ENCODE measurements at places on chromosomes 2 and 18. TPM values are rescaled to one million over a fixed set of nuclear protein-coding genes. Genes with fewer than 3 reads are reported as not detected.

The MRPS5 gene
- total RNA-seq: 50.2 TPM

The C2orf49 gene
- total RNA-seq: 22.5 TPM

The IL1R2 gene
- total RNA-seq: 3.0 TPM

The PDE11A gene
- 5.8 TPM for total RNA-seq

The NETO1 gene
- total RNA-seq: not detected

The DES gene
- 13,684 TPM for total RNA-seq

The NEU4 gene
- total RNA-seq: not detected

The ALLC gene
- not detected for total RNA-seq

GRCh38 chr18:47577520-47577919 lies 326.1 kb upstream of the SKOR2 start:
- no peaks in the 10 kb centered on the region for H3K36me3 ChIP-seq
- no peak overlapping the region for H3K27ac ChIP-seq
- no peak for DNase-seq
- no peak overlapping the region for H3K4me3 ChIP-seq
- H3K4me1 ChIP-seq: no peaks in the 10 kb centered on the region

- H3K27ac ChIP-seq: no peak overlapping the region
- H3K27me3 ChIP-seq: no peaks in the 10 kb centered on the region
- no peaks in the 10 kb centered on the region for H3K4me1 ChIP-seq
- H3K4me3 ChIP-seq: no peak overlapping the region
- H3K36me3 ChIP-seq: no peaks in the 10 kb centered on the region
Observed at GRCh38 chr2:133316557-133316956, 251.7 kb downstream of the NCKAP5 start.

DNA sequence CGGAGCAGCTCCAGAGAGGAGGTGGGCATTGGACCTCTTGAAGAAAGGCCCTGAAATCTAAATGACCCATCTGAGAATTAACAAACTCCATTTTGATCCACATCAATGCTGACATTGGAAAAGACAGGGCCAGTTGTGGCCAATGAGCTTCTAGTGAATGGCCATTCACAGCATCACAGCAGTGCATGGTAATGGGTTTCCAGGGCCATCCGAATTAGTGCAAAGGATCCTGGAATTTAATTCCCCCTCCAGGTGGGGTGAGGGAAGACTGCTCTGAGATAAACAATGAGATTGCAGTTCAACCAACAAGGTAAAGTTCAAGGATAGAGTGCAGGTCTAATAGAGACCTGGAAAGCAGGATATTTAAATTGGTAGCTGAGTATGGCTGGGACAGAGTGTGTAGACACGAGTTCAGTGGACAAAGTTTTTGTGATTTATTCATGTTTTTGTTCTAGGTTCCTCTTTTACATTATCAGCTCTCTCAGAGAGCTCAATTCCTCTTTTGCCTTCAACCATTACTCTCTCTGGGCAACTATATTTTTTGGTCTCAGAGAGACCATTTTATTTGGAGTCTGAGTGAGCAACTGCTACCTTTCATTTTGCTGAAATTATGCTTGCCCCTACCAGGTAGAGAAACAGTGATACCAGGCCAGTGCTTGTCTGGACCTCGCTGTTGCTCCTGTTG lies 5.0 kb downstream of the TACR1 start:
- no peaks in the 10 kb centered on the region for H3K27me3 ChIP-seq
- H3K4me1 ChIP-seq: peaks cover 6% of the 10 kb centered on the region

DNA sequence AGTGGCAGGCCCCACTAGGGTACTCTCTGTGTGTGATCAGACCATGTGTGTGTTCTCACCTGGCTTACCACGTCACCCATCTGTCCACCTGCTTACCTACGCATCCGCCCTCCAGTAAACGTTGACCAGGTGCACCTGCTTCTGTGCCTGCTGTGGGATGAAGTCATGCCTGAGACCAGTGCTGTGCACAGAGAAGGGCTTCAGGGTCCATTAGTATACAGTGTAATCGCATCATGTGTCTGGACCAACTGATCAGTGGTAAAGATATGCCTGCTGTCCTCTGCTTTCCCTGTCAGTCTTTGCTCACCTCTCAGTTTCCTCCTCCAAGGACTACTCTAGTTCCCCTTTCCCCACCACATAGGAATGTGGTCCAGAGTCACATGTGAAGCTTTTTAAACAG lies 109.3 kb downstream of the FHOD3 start:
- no peak for DNase-seq
- H3K27me3 ChIP-seq: no peaks in the 10 kb centered on the region
- H3K27ac ChIP-seq: no peak overlapping the region

- no peaks in the 10 kb centered on the region for H3K4me1 ChIP-seq
- DNase-seq: peak; percentile 90
- H3K4me3 ChIP-seq: no peak overlapping the region
- H3K36me3 ChIP-seq: peaks cover 44% of the 10 kb centered on the region
Observed at GRCh38 chr2:8821276-8822217, 15.9 kb downstream of the KIDINS220 start.

GRCh38 chr2:172052000-172052983 lies 33.0 kb upstream of the DLX1 start:
- H3K4me3 ChIP-seq: no peak overlapping the region
- no peak for DNase-seq
- no peaks in the 10 kb centered on the region for H3K27me3 ChIP-seq
- H3K4me1 ChIP-seq: no peaks in the 10 kb centered on the region

- H3K27me3 ChIP-seq: no peaks in the 10 kb centered on the region
- H3K4me3 ChIP-seq: no peak overlapping the region
- no peak overlapping the region for H3K27ac ChIP-seq
- no peak for DNase-seq
Observed at GRCh38 chr2:69592511-69592910, 51.0 kb downstream of the AAK1 start.

DNA sequence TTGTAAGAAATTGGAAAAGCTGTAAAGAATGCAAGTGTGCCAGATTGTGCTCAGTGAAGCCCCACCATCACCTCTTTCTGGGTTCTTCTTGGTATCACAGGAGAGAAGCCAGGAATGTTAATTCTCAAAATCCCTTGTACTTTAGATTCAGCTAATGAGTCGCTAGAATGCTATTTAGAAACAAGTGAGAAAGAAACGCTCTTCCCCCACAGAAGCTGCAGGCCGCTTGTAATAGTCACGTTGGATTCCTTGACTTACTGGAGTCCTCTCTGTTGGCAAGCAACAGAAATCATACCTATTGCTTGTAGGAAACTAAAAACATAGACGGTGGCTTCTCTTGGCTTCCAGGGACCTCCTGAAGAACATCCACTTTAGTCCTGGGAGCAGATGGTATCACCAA lies 375.6 kb upstream of the LRATD1 start:
- H3K27ac ChIP-seq: no peak overlapping the region
- no peak for DNase-seq
- H3K27me3 ChIP-seq: no peaks in the 10 kb centered on the region
- H3K4me1 ChIP-seq: no peaks in the 10 kb centered on the region
- H3K4me3 ChIP-seq: no peak overlapping the region

GRCh38 chr2:187842978-187843847 lies 289.0 kb upstream of the TFPI start:
- DNase-seq: no peak
- H3K4me1 ChIP-seq: no peaks in the 10 kb centered on the region
- no peak overlapping the region for H3K27ac ChIP-seq
- no peak overlapping the region for H3K4me3 ChIP-seq
- H3K27me3 ChIP-seq: no peaks in the 10 kb centered on the region
- no peaks in the 10 kb centered on the region for H3K36me3 ChIP-seq

GRCh38 chr2:210188755-210189154 lies 17.5 kb upstream of the KANSL1L start:
- no peaks in the 10 kb centered on the region for H3K36me3 ChIP-seq
- H3K27ac ChIP-seq: no peak overlapping the region
- no peak for DNase-seq
- H3K4me3 ChIP-seq: no peak overlapping the region
- no peaks in the 10 kb centered on the region for H3K4me1 ChIP-seq

DNA sequence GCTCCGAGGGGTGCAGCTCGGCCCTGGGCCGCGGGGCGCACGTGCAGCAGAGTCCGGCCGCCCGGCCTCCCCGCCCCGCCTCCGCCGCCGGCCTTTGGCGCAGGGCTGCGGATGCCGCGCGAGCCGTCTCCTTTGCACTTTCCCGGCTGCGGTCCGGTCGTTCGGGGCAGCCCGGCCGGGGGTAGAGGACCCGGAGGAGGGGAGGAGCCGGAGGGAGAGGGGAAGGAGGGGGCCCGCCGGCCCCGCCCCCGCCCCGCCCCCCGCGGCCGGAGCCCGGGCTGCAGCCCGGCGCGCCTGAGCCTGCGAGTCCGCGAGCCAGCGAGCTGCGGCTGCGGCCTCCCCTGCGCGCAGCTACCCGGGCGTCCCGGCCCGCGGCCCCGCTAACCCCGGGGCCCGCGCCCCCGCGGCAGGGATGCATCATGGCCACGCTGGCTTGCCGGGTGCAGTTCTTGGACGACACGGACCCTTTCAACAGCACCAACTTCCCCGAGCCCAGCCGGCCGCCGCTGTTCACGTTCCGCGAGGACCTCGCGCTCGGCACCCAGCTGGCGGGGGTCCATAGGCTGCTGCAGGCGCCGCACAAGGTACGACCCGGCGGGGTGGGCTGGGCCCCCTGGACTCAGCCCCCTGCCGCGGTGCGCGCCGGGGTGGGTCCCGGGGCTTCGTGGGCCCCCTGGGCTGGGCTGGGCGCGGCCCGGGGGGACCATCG lies at the start of gene FHOD3:
FHOD3 (plus strand) TSS at position 297 of the 709 bp plus-strand sequence; CDS start at position 420, 123 bp downstream.
- no peaks in the 10 kb centered on the region for H3K27me3 ChIP-seq
- DNase-seq: peak; percentile 76
- H3K27ac ChIP-seq: peak within 1 kb of the TSS; percentile 81
- no peaks in the 10 kb centered on the region for H3K36me3 ChIP-seq
- no peaks in the 10 kb centered on the region for H3K4me1 ChIP-seq

DNA sequence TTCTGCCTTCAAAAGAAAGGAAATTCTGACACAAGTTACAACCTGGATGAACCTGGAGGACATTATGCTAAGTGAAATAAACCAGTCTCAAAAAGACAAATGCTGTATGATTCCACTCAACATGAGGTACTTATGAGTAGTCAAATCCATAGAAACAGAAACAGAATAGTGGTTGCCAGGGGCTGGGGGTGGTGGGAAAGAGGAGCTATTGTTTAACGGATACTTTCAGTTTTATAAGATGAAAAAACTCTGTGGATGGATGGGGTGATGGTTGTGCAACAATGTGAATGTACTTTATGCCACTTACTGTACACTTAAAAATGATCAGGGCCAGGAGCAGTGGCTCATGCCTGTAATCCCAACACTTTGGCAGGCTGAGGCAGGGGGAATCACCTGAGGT lies 15.4 kb downstream of the SLC35F5 start:
- DNase-seq: no peak
- H3K4me1 ChIP-seq: no peaks in the 10 kb centered on the region
- H3K36me3 ChIP-seq: peaks cover 36% of the 10 kb centered on the region
- no peak overlapping the region for H3K27ac ChIP-seq
- H3K4me3 ChIP-seq: no peak overlapping the region
- no peaks in the 10 kb centered on the region for H3K27me3 ChIP-seq

DNA sequence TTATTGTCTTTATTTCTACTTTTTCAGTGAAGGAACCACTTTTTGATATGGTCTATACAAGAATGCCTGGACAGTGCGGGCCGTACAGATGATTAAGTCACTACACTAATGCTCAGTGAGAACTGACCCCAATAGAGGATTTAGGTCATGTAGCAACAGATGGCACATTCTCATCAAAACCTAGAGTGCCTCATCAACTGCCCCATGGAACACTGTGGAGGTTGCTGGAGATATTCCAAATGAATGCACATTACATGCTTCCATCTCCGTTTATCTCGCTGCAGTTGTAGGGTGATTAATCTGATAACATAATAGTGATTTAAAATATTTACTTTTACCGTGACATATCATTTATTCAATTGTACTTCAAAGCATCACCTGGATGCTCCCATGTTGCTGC lies 41.8 kb upstream of the COPS8 start:
- H3K27ac ChIP-seq: no peak overlapping the region
- no peaks in the 10 kb centered on the region for H3K36me3 ChIP-seq
- no peaks in the 10 kb centered on the region for H3K27me3 ChIP-seq
- DNase-seq: no peak
- no peak overlapping the region for H3K4me3 ChIP-seq

DNA sequence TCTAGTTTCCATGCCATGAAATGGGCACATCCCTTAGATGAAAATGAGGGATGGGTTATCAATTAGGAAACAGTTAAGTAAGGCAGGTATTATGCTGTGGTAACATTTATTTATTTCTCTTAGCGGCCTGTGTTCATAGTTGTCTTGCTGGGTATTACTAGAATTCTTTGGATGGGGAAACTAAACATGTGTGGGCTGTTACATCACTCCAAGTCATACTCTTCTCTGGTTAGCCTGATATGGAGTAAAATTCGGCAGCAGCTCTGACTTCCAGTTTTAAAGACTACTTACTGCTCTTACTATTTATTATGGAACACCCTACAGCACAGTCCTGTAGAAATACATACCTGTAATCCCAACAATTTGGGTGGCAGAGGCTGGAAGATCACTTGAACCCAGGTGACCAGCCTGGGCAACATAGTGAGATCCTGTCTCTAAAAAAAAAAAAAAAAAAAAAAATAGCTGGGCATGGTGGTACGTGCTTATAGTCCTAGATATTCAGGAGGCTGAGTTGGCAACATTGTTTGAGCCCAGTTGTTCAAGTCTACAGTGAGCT lies 33.1 kb upstream of the RASGRP3 start:
- no peaks in the 10 kb centered on the region for H3K36me3 ChIP-seq
- DNase-seq: no peak
- H3K27ac ChIP-seq: no peak overlapping the region
- H3K27me3 ChIP-seq: no peaks in the 10 kb centered on the region
- no peaks in the 10 kb centered on the region for H3K4me1 ChIP-seq

- no peaks in the 10 kb centered on the region for H3K4me1 ChIP-seq
- no peaks in the 10 kb centered on the region for H3K36me3 ChIP-seq
- no peaks in the 10 kb centered on the region for H3K27me3 ChIP-seq
- H3K27ac ChIP-seq: no peak overlapping the region
- no peak overlapping the region for H3K4me3 ChIP-seq
Observed at GRCh38 chr18:3159830-3160229, 59.9 kb downstream of the MYOM1 start.

- H3K27ac ChIP-seq: no peak overlapping the region
- no peaks in the 10 kb centered on the region for H3K4me1 ChIP-seq
- H3K4me3 ChIP-seq: no peak overlapping the region
- DNase-seq: no peak
- H3K36me3 ChIP-seq: no peaks in the 10 kb centered on the region
- H3K27me3 ChIP-seq: no peaks in the 10 kb centered on the region
Observed at GRCh38 chr18:22490429-22490846, 72.7 kb upstream of the CTAGE1 start.

DNA sequence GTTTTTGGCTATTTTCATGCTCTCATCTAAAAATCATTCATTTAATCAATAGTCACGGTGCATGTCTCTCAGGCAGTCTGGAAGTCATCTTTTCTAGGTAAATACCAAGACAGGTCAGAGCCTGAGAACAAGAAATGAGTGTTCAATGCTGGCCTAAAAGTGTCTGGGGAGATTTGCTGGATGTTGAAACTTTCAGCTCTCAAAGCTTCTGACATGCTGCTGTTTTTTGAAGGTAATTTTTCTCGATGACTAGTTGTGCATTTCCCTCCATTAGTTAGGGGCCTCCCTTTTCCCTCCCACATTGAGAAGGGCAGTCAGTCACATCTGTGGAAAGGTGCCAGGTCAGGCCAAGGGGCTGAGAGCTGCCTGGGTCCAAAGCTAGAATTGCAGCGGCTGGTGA lies 115.6 kb downstream of the LPIN1 start:
- H3K4me1 ChIP-seq: peaks cover 13% of the 10 kb centered on the region
- no peak overlapping the region for H3K27ac ChIP-seq
- no peak for DNase-seq

Data from sigmoid colon (tissue), 7 donors.